ENCODE measurements at places on chromosomes 3 and 15.

- DNase-seq, result no peak
These were observed 88.2 kb downstream of the PLOD2 start for GRCh38 chr3:146072824-146073223.

- no peak for DNase-seq
These were observed 89.3 kb downstream of the SLCO3A1 start for GRCh38 chr15:91942720-91943394.

- DNase-seq, result no peak
These were observed 88.0 kb downstream of the PEX5L start for GRCh38 chr3:179948740-179949139.

- no peak for DNase-seq
These were observed 13.7 kb downstream of the PDHB start for GRCh38 chr3:58419780-58420507.

- DNase-seq, result no peak
These were observed at the start of gene MORC1 for GRCh38 chr3:109117939-109118338. MORC1 (minus strand) TSS chr3:109118134; CDS start chr3:109118059, 75 bp downstream.

- no peak for DNase-seq
These were observed 99.2 kb upstream of the SAMMSON start for GRCh38 chr3:69900331-69900730.

- DNase-seq, result no peak
These were observed 46.8 kb downstream of the ST6GAL1 start for GRCh38 chr3:186976837-186977750.

DNA sequence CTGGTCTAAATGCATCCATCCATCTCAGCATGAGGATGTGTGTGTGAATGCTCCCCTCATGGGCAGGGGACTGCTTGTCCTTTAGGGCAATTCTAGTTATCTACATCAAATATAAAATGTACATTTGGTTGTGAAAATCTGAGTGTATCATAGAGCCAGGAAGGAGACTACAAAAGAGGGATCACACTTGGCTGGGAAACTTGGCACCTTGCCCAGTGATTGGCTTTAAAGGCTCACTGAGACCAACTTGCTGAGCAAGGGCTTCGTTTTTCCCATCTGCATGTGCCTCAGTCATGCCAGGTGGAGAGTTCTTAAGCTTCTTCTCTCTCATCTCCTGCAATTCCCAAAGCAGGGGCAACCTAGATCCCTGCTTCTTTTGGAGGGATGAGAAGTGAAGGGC lies 5.2 kb downstream of the CAPN3 start:
- peak; percentile 11 for DNase-seq

- DNase-seq, result no peak
These were observed 84.5 kb upstream of the TMEM108 start for GRCh38 chr3:132953683-132954082.

GRCh38 chr3:182908471-182908870 lies 71.9 kb downstream of the DCUN1D1 start:
- no peak for DNase-seq

- DNase-seq, result no peak
These were observed 22.8 kb downstream of the GAP43 start for GRCh38 chr3:115646027-115646690.

GRCh38 chr3:463252-464192 lies 267.0 kb downstream of the CHL1 start:
- DNase-seq, result no peak

DNA sequence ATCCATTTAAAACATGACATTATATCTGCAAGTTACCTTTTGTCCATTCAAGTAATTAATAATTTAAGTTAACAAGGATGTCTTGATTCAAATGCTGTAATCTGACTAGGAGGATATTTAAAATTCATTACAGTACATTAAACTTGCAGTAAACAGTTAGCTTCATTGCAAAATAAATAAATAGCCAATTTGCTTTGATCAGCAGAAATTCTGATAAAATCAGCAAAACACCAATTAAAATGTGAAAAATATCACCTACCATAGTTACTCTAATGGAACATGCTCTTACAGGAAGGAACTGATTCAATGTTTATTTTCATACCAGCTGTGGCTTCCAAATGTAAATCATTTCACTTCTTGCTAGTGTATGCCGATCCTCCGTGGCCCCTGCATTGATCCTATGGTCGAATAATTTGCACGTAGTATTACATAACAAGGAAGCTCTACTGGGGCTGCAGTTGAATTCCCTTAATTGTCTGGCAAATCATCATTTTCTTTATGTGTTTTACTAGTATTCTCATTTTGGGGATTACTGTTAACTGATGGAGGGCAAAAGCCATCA lies 150.7 kb downstream of the FOXB1 start:
- DNase-seq, result no peak

GRCh38 chr3:157384031-157384430 lies 52.6 kb upstream of the PTX3 start:
- no peak for DNase-seq

GRCh38 chr3:183586477-183586876 lies 31.0 kb upstream of the KLHL6 start:
- DNase-seq, result no peak

DNA sequence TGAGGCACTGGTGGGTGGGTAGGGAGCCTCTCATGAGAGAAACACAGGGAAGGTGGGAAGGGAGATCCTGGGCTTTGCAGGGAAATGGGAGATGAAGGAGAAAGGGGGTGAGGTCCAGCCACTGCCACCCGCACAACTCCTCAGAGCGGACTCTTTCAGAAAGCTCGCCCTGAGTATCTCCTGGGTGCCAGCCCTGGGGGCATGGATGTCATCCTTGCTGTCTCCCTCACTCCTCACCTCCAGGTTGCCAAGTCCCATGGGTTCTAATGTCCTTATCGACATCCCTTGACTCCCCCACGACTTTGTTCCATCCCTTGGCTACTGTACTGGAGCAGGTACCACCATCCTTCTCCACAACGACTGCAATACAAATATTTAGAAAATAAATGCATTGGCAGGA lies 40.9 kb downstream of the SYNM start:
- no peak for DNase-seq

GRCh38 chr3:134354612-134355251 lies 19.5 kb downstream of the AMOTL2 start:
- no peak for DNase-seq

GRCh38 chr3:100719136-100719535 lies 9.8 kb downstream of the TFG start:
- DNase-seq, result no peak

DNA sequence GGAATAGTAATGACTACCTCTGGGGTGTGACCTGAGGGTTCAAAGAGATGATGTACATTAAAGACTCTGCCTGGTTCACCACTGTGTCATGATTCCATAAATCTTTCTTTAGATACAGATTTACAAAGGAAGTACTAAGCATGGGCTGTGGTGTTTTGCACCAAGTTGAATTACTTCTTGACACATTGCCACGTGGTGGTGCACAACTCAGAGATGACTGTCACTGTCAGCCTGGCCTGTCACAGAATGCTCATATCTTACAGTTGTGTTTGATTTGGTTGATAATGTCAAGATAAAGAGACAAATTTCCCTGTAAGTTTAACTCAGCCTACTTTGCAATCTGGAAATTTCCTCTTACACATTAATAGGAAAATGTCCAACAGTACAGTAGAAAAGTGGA lies 3.2 kb downstream of the CTDSPL start:
- DNase-seq, result no peak
